ENCODE measurements at places on chromosomes 16 and 17. TPM values are rescaled to one million over a fixed set of nuclear protein-coding genes. Genes with fewer than 3 reads are reported as not detected.

The BCO1 gene
- 6.5 TPM for total RNA-seq

The GP1BA gene
- not detected for total RNA-seq

DNA sequence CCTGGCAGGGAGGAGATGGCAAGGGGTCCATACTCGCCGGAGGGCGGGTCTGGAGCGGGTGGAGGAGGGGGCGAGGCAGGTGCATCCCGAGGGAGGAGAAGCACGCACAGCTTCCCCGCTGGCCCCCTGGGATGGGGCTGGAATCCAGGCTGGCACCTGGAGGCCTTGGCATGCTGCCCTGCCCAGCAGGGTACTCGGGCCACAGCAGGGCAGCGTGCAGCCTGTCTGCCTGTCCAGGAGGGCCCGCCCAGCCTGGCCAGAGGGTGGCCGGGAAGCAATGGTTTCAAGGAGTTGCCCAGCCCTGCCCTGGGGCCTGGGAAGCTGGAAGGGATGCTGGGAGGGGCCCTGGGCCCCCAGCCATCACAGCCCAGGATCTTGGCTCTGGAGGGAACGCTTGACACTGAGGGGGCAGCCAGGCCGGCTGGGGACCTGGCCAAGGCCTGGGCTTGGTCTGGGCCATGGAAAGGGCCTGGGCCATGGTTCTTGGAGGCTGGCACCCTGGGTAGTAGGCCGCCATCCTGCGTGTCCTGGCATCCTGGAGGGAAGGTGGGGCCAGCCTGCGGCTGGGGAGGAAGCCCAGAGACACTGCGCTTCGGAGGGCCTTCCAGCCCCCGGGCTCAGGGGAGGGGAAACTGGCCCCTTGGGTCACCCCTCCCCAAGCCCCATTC lies 1.1 kb downstream of the GLIS2 start:
- DNase-seq, result no peak

- DNase-seq, result no peak
These were observed 84.5 kb upstream of the HSBP1 start for GRCh38 chr16:83723244-83723643.

DNA sequence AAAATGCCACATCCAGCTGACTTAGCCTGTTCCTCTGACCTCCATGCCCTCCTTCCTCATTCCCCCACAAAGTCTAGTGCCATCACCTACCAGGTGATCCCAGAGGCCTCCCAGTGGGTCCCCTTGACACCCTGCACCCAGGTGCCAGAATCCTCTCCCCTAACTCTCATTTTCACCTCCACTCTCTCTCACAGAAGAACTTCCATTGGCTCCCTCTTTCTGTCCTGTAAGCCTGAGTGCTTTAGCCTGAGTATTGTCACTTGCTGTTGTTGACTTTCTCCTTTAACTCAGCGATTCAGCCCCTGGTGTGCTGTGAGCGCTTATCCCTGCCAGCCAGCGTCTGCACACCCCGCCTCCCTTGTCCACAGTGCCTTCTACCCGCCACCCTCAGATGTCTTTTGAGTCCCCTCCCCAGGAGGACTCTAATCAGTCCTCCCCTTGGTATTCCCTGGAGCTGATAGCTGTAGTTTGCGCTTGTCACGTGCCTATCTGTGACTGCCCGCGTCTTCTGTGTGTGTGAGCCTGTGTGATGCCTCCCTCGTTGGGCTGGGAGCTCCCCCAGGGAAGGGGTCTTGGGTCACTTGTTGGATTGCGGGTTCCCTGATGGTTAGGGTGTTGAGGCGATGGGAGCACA lies 31.9 kb downstream of the ARHGAP23 start:
- DNase-seq, result no peak

All from mucosa of descending colon (tissue), 3 donors.